ENCODE measurements at places on chromosomes 1 and 21.

GRCh38 chr1:20178634-20179370 lies 7.1 kb upstream of the UBXN10 start:
- DNase-seq = no peak

DNA sequence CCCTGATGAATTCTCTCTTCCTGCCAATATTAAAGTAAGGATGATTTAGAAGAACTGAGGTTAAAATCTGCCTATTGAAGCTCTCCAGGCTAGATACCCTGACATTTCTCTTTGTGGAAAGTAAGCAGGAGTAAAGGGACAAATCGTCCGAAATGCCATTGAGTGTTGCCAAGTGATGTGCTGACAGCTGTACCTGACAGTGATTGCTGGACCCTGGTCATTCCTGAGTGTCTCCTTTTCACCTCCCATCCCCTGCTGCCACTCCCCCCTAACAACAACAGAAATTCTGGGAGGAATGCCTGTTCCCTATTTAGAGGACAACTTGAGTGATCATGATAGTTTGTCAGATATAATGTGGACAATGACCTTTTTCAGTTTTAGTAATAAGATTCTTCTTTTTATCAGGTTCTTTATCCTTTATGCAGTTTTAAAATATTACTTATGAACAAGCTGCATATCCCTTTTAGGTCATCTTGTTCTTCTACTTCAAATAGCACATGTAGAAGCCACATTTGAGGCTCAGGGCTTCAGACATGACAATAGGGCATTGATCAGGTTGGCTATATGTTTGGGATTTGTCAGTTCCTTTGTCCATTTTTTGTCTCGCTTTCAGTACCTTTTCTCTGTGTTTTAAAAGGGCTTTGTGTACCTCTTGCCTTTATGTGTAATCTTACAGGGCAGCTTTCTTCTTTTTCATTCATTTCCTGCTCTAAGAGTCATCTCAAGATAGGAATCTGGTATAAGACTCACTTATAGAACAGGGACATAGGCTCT lies 56.0 kb downstream of the ITSN1 start:
- DNase-seq = no peak

DNA sequence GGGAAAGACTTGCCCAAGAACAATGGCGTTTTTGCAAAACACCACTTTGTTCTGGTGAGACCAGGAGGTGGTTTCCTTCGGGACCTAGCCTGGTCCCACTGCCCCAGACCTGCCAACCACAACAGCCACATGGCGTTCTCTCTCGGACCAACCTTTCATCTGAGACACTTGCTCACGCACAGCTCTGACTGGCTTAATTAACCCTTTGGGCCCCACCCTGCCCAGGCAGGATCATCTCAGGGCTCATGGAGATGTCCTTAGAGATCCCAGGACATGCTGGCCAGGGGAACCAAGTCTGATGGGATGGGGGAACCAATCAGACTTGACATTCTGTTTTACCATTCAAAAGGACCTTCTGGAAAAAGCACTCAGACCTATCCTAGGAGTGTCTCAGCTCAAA lies 97.8 kb upstream of the SLC2A1 start:
- DNase-seq = no peak

GRCh38 chr1:36157115-36157903 lies 1.3 kb downstream of the MAP7D1 start:
- peak; percentile 42 for DNase-seq

DNA sequence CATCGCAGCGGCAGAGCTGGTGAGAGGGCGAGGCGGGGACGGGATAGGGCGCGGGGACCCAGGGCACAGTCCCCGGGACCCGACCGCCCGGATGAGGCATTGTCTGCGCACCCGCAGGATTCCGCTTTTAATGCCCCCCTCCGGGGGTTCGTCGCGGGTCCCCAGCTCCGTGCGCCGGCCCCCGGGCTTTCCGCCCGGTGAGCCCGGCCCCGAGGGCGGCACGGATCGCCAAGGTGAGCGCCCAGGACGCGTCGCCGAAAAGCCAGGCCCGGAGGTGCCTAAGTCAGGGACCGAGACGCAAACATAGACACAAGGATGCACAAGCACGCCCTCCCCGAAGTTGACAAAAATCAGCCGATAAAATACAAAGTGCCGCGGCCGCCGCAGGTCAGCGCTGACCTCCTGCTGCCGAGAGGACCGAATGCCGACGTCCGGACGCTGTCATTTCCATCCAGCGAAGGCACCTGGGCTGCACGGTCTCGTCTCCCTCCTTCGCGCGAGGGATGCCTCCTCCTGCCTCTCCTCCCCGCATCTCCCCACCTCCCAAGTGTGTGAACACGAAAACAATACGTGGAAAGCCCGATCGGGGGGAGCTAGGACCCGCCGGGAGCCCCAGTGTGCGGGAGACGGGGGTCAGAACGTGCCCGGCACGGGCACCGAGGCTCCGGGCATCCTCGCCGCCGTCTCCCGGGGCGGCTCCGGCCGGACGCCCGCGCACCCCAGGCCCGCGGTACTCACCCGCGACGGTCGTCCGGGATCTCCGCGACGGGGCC lies 101.1 kb upstream of the SOD1 start:
- peak; percentile 54 for DNase-seq

DNA sequence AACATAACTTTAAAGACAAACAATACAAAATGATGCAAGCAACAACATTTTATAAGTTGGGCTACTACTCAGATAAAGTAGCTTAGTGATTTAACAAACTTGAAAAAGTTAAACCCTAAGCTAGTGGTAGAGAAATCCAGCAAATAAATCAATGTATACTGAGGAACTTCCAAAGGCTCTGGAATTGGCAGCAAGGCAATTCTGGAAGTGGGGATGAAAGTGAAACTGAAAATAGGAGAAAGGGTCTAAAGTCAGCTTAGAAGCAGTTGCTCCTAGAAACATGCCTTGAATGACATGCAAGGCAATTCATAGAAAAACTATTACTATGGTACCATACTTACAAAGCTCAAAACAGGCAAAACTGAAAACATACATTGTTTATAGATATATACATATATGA lies 90.0 kb upstream of the CAMK1G start:
- DNase-seq = no peak

GRCh38 chr1:214401666-214402065 lies 120.7 kb downstream of the SMYD2 start:
- DNase-seq = no peak
